ENCODE measurements at places on chromosomes 5 and 9. TPM values are rescaled to one million over a fixed set of nuclear protein-coding genes. Genes with fewer than 3 reads are reported as not detected.

PRRC1 gene
- 47.8 TPM for total RNA-seq

CCL27 gene
- not detected for total RNA-seq

INSL6 gene
- not detected for total RNA-seq

SLC36A2 gene
- not detected for total RNA-seq

IL13 gene
- not detected for total RNA-seq

OBP2A gene
- total RNA-seq: not detected

PCDHB8 gene
- total RNA-seq: 8.3 TPM

ANKRD34B gene
- 0.06 TPM for total RNA-seq

ENHO gene
- 1.9 TPM for total RNA-seq

MARVELD2 gene
- 3.8 TPM for total RNA-seq

GGTA1 gene
- not detected for total RNA-seq

FGF10 gene
- total RNA-seq: not detected

TMEM252 gene
- not detected for total RNA-seq

FOXD4L5 gene
- total RNA-seq: not detected

CCNI2 gene
- total RNA-seq: 0.09 TPM

CDX1 gene
- total RNA-seq: 1.3 TPM
